Retina (tissue), 1 donor: ENCODE measurements at places on chromosomes 4 and X.

DNA sequence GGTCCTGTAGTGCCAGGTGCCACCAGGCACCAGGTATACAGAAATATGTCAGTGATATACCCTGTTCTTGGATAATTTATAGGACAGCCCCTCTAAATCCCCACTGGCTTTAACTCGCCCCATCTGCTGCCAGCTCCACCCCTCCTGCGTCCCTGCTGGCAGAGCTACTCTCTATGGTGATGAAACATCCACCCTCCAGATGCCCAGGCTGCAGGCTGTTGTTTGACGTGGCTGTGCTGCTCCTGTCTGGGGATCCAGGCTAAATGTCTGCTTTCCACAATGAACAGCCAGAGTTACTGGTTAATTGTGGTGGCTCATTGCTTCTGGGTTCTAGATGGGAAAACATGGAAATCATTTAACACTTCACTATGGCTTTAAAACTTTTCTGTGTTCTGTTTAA, 12.9 kb downstream of the NHSL2 start:
- DNase-seq = no peak

- no peak for DNase-seq
These were observed 320.1 kb downstream of the TRIML1 start for GRCh38 chr4:188459381-188459780.

GRCh38 chrX:43643201-43643600, 12.9 kb upstream of the MAOA start:
- DNase-seq = no peak

GRCh38 chrX:40866893-40867292, 131.6 kb upstream of the MED14 start:
- DNase-seq = no peak

- DNase-seq = no peak
These were observed 1607.9 kb upstream of the TENM3 start for GRCh38 chr4:180635281-180635680.

GRCh38 chr4:172721659-172722058, 447.0 kb upstream of the GALNT7 start:
- DNase-seq = peak; percentile 41

GRCh38 chrX:150761176-150761818, 68.1 kb downstream of the MTMR1 start:
- no peak for DNase-seq

- DNase-seq = peak; percentile 39
These were observed 167.5 kb downstream of the CDS1 start for GRCh38 chr4:84750260-84750959.
